ENCODE measurements at places on chromosomes 5 and 9.

- DNase-seq: no peak
Measured at GRCh38 chr5:91313757-91314673, 69.1 kb downstream of the ARRDC3 start.

DNA sequence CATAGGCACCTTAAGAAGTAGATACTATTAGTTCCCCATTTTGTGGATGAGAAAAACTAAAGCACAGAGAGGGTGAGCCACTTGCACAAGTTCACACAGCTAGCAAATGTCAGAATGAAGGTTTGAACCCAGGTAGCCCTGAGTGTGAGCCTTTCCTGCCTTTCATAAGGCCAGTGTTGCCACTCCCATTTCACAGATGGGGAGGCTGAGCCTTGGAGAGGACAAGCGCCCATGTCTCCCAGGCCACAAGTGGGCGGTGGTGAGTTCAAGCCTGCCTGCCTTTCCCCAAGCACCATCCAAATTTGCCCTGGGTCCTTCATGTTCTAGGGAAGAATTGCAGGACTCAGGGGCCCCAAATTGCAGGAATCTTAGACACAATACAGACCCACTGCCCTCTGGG, 50.6 kb downstream of the LHX2 start:
- no peak for DNase-seq

- no peak for DNase-seq
Measured at GRCh38 chr5:81234801-81235200, 1.7 kb downstream of the CKMT2 start.

DNA sequence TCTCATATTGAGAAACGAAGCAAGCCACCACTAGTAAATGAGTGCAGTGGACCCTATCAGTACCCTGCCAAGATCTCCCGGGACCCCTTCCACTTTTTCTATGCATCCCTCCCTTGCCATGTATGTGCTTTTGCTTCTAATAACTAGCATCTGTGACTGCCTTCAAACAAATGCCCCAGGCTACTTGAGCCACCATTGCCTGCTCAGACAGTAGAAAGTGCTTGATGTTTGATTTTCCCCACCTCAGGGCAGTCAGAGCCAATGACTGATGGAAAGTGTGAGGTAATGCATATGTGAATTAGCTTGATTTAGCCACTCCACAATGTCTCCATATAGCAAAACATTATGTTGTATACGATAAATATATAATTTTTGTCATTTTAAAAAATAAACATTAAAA, 797.3 kb upstream of the ACO1 start:
- DNase-seq: no peak

DNA sequence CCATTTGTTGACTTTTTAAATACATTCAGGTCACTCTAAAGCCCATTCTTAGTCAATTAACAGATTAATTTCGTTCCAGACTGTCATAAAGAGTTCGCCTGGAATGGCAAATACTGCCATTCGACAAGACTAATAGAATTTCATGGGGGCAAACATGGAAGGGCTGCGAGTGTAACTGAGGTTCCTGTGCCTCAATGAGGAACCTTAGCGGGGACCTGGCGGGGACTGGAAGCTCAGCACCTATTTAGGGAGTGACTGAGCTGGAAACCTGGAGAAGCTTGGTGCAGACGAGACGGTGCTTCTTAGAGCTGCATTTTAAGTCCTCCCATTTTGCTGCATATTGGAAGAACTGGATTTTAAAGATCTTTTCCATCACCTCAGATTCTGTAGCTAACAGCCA, 3.4 kb downstream of the VCAN start:
- DNase-seq: no peak

- DNase-seq: no peak
Measured at GRCh38 chr5:66689522-66690220, 93.5 kb downstream of the MAST4 start.

DNA sequence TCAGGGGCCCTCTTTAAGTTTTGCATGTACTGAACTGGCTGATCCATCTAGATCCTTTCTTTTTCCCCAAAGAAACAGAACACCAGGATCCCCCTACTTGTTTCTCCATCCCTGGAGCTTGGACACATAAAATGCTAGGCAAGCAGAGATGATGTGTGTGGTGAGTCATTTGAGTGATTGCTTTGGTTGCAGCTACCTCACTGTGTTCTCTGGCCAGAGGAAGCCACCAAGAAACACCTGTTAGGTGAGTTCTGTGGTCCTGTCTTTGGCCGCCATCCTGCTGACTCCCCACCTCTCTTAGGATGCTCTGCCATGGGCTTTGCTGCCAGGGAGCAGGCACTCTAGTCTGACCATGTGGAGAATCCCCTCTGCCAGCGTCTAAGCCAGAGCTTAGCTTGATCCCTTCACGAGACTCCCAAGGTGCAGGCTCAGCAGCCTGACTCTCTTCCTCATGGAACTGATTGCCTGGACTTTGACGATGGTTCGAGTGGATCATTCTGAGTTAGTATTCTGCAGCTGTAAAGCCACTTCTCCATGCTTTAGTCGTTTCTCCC, 27.3 kb upstream of the DENND1A start:
- no peak for DNase-seq

- no peak for DNase-seq
Measured at GRCh38 chr5:148720257-148720656, 65.9 kb upstream of the HTR4 start.

GRCh38 chr9:114412048-114412683, 24.4 kb upstream of the AKNA start:
- DNase-seq: no peak

- DNase-seq: no peak
Measured at GRCh38 chr9:93567271-93567959, 9.0 kb upstream of the PHF2 start.

GRCh38 chr5:43000914-43001313, 39.2 kb downstream of the ANXA2R start:
- no peak for DNase-seq

- DNase-seq: no peak
Measured at GRCh38 chr5:126675338-126675737, 74.6 kb downstream of the PHAX start.

GRCh38 chr5:1987471-1987870, 104.7 kb upstream of the IRX4 start:
- no peak for DNase-seq

DNA sequence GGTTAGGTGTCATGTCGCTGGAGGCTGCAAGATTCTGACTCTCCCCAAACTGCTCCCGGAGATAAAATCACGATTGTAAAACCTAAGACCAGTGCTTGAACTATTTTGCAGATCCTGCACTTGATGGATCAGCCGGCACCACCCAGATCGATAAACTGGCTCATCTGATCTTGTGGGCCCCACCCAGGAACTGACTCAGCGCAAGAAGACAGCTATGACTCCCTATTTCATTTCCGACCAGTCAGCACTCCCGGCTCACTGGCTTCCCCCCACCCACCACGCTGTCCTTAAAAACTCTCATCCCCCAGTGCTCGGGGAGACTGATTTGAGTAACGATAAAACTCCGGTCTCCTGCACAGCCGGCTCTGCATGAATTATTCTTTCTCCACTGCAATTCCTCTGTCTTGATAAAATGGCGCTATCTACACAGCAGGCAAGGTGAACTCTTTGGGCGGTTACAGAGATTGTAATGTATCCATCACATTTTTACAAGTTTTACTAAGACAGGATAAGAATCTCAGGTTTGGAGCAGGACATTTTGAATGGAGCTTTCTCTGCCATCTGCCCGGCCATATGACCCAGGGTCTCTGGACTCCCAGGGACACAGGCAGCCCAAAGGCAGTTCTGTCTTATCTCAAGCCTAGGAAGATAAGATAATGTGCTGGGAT, 10.6 kb upstream of the PPP1R26 start:
- DNase-seq: no peak

GRCh38 chr9:110509792-110510191, 69.7 kb downstream of the SVEP1 start:
- DNase-seq: no peak

GRCh38 chr5:168251259-168251658, 40.2 kb upstream of the WWC1 start:
- DNase-seq: no peak

DNA sequence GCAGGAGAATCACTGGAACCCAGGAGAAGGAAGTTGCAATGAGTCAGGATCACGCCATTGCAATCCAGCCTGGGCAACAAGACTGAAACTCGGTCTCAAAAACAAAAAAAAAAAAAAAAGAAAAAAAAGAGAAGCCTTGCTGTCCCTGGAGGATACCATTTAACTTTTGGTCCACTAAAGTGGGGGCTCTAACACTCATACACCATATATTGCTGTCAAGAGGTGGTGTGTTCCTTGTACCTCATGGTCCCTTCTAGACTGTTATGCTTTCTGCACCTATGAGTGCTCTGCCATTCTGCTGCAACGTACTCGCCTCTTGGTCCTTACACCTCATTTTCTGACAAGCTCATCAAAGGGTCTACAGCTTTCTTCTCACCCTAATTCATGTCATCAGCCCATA, 52.2 kb upstream of the ISOC1 start:
- no peak for DNase-seq

DNA sequence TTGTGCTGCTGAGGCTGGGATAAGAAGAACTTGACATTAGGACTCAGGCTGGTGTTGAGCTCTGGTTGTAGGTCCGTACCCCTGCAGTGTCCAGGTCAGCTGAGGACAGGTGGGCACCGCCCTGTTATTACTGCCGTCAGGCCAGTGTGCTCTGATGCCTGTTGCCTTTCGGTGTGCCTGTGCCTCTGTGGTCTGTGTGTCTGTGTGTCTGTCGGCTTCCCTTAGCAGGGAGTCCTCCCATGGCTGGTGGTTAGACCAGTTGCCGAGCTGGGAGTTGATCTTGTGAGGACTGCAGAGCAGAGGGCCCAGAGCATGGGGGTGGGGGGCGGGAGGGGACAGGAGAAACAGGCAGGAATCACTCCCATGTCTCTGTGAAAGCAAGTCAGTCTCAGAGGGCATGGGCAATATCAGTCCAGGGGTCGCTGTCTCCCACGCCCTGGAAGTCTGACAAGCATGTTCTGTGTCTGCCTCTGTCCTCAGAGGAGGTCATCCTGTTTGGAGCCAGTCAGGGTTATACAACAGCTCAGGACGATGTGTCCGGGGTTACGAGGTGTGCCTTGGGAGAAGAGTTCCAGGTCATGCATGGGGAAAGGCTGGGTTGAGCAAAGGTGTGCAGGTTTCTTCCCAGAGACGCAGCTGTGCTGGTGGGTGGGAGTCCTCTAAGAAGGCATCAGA, 67.3 kb upstream of the GARNL3 start:
- DNase-seq: no peak

- DNase-seq: no peak
Measured at GRCh38 chr9:124099860-124100259, 88.3 kb downstream of the LHX2 start.

- no peak for DNase-seq
Measured at GRCh38 chr5:178331491-178331996, 98.9 kb upstream of the PHYKPL start.

- no peak for DNase-seq
Measured at GRCh38 chr5:137466889-137467288, 32.2 kb downstream of the SPOCK1 start.

- no peak for DNase-seq
Measured at GRCh38 chr5:180343110-180343830, 9.9 kb downstream of the GFPT2 start.

GRCh38 chr5:144567421-144567780, 396.7 kb downstream of the KCTD16 start:
- DNase-seq: no peak

DNA sequence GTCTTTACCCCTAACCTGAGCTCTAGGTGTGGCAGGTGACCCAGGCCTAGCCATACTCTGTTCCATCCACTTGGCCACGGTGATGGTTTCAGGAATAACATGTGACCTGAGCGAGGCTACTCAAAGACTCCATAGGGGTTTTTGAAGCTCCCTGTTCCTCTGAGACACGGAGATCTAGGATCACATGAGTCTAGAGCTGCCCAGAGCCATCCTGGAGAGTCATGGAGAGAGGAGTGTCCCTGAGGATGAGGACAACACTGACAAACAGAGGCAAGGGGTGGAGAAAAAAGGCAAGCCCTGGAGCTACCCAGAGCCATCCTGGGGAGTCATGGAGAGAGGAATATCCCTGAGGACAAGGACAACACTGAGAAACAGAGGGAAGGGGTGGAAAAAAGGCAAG, 29.5 kb upstream of the PCA3 start:
- no peak for DNase-seq

- DNase-seq: no peak
Measured at GRCh38 chr5:1505506-1506241, 18.1 kb downstream of the LPCAT1 start.

All from NCI-H1048 (cell line).